ENCODE measurements at places on chromosomes 7 and 10.

GRCh38 chr7:33251301-33251700 lies 121.9 kb downstream of the BBS9 start:
- no peak for DNase-seq

GRCh38 chr10:1115607-1115955 lies 59.4 kb downstream of the WDR37 start:
- DNase-seq, result no peak

- DNase-seq, result no peak
Measured at GRCh38 chr7:86980223-86980622, 79.2 kb downstream of the ELAPOR2 start.

DNA sequence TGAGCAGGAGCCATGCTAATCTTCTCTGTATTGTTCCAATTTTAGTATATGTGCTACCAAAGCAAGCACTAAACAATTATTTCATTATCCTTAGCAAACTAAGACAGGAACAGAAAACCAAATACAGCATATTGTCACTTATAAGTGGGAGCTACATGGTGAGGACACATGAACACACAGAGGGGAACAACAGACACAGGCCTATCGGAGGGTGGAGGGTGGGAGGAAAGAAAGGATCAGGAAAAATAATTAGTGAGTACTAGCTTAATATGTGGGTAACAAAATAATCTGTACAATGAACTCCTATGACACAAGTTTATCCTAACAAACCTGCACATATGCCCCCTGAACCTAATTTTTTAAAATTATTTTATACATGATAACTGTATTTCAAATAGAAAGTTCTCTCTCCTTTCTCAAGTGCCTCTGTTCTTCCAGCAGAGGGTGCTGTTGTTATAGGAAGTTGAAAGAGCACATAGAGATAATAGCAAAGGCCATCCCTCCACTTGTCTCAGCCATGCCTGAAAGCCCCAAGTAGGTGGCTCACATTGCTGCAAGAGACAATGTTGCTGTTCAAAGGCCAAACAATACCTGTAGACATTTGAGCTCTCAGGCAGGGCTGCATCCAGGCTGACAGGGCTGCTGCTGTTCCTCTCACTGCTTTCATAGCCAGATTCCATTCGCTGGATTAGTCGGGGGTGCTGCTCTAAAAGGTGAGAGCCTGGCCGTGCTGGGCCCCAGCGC lies 33.4 kb upstream of the PPP3CB start:
- peak; percentile 91 for DNase-seq

GRCh38 chr10:31678139-31678536 lies 250.5 kb downstream of the ARHGAP12 start:
- DNase-seq, result no peak

All from OCI-M1 (cell line).